T-cell (primary cell): ENCODE measurements at places on chromosomes 12 and 14. TPM values are rescaled to one million over a fixed set of nuclear protein-coding genes. Genes with fewer than 3 reads are reported as not detected.

DNA sequence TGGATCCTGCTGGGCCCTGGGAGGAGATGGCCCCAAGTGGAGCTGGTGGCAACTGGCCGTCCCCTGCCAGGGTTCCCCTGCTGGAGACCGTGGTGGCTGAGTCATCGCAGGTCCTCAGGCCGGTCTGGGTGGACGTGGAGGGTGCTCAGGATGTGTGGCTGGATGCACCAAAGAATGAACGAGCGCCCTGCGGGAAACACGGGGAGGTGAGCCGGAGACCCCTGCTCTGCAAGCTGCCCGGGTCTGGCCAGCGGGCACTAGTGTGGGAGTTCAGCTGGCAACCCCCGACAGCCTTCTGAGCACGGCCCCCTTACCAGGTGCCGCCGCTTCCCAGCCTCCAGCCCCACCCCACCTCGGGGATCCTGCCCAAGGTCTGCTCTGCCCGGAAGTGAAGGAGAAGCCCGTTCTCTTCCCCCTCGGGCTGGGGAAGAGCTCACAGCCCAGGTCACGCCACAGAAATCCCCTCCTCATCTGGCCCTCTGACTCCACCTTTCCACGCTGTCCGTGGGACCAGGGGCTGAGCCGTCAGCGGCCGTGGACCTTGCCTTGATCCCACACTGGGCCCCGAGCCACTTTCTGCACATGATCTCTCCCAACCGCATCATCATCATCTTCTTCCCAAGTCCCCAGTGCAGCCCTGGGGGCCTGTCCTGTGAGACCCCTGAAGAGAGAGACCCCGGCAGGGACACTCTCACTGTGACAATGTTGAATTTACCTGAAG, 165.5 kb downstream of the KIF26A start:
- H3K27ac ChIP-seq: no peak overlapping the region
- no peaks in the 10 kb centered on the region for H3K36me3 ChIP-seq
- H3K4me1 ChIP-seq: no peaks in the 10 kb centered on the region
- H3K27me3 ChIP-seq: peaks cover 37% of the 10 kb centered on the region
- no peak for DNase-seq

- no peaks in the 10 kb centered on the region for H3K27me3 ChIP-seq
- H3K4me1 ChIP-seq: no peaks in the 10 kb centered on the region
- no peak overlapping the region for H3K27ac ChIP-seq
These were observed 202.3 kb upstream of the SLC38A2 start for GRCh38 chr12:46574847-46575246.

DNA sequence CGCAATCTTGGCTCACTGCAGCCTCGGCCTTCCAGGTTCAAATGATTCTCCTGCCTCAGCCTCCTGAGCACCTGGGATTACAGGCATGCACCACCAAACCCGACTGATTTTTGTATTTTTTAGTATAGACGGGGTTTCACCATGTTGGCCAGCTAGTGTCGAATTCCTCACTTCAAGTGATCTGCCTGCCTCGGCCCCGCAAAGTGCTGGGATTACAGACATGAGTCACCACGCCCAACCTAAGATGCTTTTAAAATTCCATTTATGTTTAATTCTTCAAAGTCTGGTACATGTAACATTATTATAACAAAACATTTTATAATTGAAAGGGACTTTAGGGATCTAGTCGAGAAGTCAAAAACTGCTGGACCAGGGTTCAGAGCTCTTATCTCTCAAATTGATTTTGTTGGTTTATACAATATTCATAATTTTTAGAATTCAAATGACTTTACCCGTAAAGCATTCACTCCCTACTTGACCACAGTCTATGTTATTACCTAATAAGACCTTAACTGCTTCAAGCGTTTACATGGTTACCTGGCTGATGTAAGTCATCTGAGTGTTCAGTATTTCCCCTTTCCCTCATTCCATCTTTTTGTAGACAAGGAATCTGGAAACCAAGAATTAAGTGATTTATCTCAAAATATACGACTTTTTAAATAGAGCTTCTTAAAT, 28.2 kb downstream of the RAP1B start:
- no peak overlapping the region for H3K4me3 ChIP-seq
- H3K36me3 ChIP-seq: no peaks in the 10 kb centered on the region
- H3K27ac ChIP-seq: peak overlapping the region; percentile 41
- H3K27me3 ChIP-seq: no peaks in the 10 kb centered on the region
- DNase-seq: no peak

DNA sequence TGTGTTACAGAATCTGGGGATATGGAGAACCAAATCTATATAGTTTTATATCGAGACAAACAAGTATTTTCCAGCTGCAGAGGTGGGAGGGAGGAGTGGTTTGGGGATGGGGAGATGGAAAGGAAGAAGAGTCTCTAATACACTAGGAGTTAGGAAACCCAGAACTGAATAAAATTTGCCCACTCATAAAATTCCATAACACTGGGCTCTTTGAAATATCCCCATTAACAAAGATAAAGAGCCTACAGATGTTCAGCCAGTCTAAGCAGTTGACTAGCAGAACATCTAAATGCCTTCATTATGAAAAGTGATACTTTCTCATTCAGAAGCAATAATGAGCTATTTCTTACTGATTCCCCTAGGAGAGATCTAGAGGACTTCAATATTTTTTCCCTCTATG, 151.7 kb upstream of the GZMB start:
- no peak for DNase-seq
- no peak overlapping the region for H3K27ac ChIP-seq
- no peaks in the 10 kb centered on the region for H3K36me3 ChIP-seq
- H3K4me1 ChIP-seq: no peaks in the 10 kb centered on the region
- H3K27me3 ChIP-seq: no peaks in the 10 kb centered on the region

DNA sequence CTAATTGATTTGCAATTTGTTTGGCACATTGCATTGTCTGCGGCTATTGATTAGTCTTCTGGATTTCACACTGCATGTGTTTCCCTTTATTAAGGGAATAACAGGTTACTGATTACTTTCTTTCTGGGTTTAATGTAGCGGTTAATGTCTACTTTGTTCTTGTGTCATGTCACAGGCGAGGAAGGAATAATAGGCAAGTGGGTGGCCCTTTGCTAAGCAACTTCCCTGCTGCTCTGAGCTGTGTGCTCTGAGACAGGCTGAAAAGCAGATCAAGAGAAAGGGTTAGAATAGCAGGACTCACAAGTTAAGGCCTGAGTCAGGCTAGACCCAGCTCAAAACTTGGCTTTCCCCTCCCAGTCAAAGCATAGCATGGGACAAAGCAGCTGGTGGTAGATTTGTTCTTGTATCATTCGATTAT, 77.2 kb downstream of the NKX2-1 start:
- H3K4me3 ChIP-seq: no peak overlapping the region
- H3K27me3 ChIP-seq: peaks cover 5% of the 10 kb centered on the region
- H3K27ac ChIP-seq: no peak overlapping the region
- no peaks in the 10 kb centered on the region for H3K4me1 ChIP-seq
- H3K36me3 ChIP-seq: no peaks in the 10 kb centered on the region

The SLC5A8 gene
- not detected for total RNA-seq

The SLC7A7 gene
- total RNA-seq: not detected

The ATF7 gene
- 27.1 TPM for total RNA-seq

DNA sequence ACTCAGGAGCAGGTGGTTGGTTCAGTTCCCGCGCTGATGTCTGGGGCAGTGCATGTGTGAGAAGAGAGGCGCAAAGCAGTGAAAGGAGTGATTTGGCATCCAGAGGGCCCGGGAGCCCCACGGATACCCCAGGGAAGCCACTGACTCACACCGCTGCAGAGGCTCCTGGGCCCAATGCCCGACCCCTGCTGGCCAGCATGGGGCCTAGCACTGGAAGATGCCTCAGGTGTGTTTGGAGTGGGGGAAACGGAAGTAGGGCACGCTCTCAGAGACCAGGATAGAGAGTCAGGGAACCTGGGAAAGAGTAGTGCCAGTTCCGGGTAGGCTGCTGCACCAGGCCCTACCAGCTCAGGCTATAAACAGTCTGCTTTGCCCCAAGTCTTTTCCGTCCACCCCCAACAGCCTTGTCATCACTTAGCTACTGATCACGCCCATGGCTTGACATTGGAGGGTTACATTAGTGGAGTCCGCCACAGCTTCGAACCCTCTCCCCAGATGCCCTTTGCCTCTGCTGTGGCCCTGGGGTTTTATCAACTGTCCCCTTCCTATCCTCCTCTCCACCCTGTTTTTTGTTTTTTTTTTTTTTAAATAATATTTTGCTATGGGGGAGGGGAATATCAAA, 9.5 kb upstream of the CSAD start:
- H3K4me1 ChIP-seq: no peaks in the 10 kb centered on the region
- peaks cover 89% of the 10 kb centered on the region for H3K36me3 ChIP-seq
- H3K27ac ChIP-seq: peak overlapping the region; percentile 21
- H3K27me3 ChIP-seq: no peaks in the 10 kb centered on the region

The FUT8 gene
- 43.3 TPM for total RNA-seq

The SLC6A12 gene
- total RNA-seq: not detected

DNA sequence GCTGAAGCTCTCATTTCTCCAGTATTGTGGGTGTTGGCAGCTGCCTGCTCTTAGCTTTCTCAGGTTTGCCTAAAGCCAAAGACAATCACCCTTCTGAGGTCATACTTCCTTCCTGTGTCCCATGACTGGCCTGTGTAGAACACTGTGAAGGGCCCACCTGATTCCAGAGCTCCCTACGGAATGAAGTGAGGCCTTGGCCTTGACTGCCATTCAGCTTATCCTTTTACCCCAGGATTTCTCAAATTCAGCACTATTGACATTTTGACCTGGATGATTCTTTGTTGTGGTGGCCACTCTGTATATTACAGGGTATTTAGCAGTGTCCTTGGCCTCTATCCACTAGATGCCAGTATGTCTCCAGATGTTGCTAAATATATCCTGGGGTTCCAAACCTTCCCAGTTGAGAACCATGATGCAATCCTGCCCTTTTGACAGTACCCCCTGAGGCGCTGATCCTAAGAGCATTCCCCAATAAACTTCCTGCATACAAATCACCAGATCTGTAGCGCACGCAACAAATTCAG, 112.3 kb upstream of the KRR1 start:
- H3K27me3 ChIP-seq: no peaks in the 10 kb centered on the region
- H3K4me3 ChIP-seq: no peak overlapping the region
- no peak overlapping the region for H3K27ac ChIP-seq
- H3K4me1 ChIP-seq: no peaks in the 10 kb centered on the region

The CPM gene
- total RNA-seq: 2.7 TPM

- no peak overlapping the region for H3K4me3 ChIP-seq
- H3K27me3 ChIP-seq: peaks cover 29% of the 10 kb centered on the region
- no peak for DNase-seq
- H3K4me1 ChIP-seq: peaks cover 8% of the 10 kb centered on the region
These were observed 4.3 kb downstream of the CPNE6 start for GRCh38 chr14:24075485-24076301.

The NOVA1 gene
- total RNA-seq: not detected

The KERA gene
- total RNA-seq: not detected

DNA sequence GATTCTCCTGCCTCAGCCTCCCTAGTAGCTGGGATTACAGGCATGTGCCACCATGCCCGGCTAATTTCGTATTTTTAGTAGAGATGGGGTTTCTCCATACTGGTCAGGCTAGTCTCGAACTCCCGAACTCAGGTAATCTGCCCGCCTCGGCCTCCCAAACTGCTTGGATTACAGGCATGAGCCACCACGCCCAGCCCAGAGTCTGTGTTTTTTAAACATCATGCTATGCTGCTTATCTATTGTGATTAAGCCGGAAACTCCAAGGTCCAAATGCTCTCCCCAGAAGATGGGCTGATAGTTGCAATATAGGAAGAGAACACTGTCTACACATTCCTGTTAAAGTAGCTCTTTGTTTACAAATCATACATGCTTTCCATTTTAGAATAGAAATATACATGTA, 30.5 kb upstream of the MAX start:
- H3K4me3 ChIP-seq: no peak overlapping the region
- no peaks in the 10 kb centered on the region for H3K27me3 ChIP-seq
- H3K4me1 ChIP-seq: peaks cover 8% of the 10 kb centered on the region
- H3K36me3 ChIP-seq: no peaks in the 10 kb centered on the region
- no peak overlapping the region for H3K27ac ChIP-seq

The ACSS3 gene
- total RNA-seq: not detected

- H3K4me1 ChIP-seq: no peaks in the 10 kb centered on the region
- H3K4me3 ChIP-seq: no peak overlapping the region
- no peak for DNase-seq
- H3K36me3 ChIP-seq: no peaks in the 10 kb centered on the region
These were observed 69.2 kb upstream of the ATXN7L3B start for GRCh38 chr12:74468401-74468800.

DNA sequence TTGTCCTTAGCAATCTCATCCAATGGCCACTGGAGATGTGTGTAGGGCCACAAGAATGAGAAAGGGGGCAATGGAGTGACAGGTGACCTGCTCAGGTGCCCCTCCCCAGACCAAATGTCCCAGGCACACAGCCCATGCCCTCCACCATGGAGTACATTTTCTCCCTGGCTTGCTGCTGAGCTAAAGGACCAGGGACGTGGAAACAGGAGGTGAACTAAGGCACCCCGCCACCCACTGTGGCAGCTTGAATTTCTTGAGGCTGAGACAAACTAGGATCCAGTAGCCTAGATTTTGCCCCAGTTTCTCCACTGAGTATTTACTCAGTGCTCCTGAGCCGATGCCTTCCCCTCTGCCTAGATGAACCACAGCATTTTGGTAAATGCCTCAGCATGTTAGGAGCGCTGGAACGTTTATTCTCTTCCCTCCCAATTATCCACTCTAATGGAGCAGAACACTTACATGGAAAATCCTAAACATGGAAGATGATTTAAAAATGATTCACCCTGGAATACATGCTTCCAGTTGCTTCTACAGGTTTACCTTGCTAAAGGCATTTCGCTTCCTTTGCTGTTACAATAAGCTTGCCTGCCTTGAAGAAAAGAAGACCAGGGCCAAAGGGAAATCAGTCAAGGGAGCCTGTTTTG, 198.0 kb downstream of the ZFP36L1 start:
- no peak for DNase-seq
- H3K36me3 ChIP-seq: no peaks in the 10 kb centered on the region
- peaks cover 6% of the 10 kb centered on the region for H3K4me1 ChIP-seq
- H3K4me3 ChIP-seq: no peak overlapping the region
- no peaks in the 10 kb centered on the region for H3K27me3 ChIP-seq
- H3K27ac ChIP-seq: no peak overlapping the region

- DNase-seq: peak; percentile 80
- H3K27ac ChIP-seq: no peak within 1 kb of the TSS
- peaks cover 6% of the 10 kb centered on the region for H3K4me1 ChIP-seq
- H3K27me3 ChIP-seq: peaks cover 6% of the 10 kb centered on the region
- H3K4me3 ChIP-seq: peak within 1 kb of the TSS; percentile 59
These were observed at the start of gene KCNH3 for GRCh38 chr12:49538510-49539403. KCNH3 (plus strand) TSS chr12:49539030; CDS start chr12:49539417, 387 bp downstream.

DNA sequence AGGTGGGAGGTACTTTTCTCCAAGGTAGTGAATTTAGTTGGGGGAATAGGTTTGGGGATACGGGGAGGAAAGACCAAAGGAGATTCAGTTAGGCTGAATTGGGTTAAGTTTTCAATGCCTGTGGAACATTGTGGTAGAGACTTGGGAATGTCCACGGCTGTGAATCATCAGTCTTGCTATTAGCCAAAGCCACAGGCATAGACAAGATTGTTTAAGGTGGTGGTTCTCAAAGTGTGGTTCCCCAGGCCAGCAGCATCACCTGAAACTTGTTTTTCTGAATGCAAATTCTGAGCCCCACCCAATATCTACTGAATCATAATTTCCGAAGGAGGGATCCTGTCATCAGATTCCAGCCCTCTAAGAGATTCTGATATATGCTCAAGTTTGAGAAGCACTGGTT, 316.2 kb downstream of the EGLN3 start:
- no peak overlapping the region for H3K4me3 ChIP-seq
- no peaks in the 10 kb centered on the region for H3K27me3 ChIP-seq
- no peaks in the 10 kb centered on the region for H3K4me1 ChIP-seq
- no peak overlapping the region for H3K27ac ChIP-seq
- no peaks in the 10 kb centered on the region for H3K36me3 ChIP-seq
- DNase-seq: no peak

- no peak overlapping the region for H3K4me3 ChIP-seq
- no peak overlapping the region for H3K27ac ChIP-seq
- H3K27me3 ChIP-seq: peaks cover 4% of the 10 kb centered on the region
- H3K36me3 ChIP-seq: peaks cover 4% of the 10 kb centered on the region
These were observed 20.5 kb downstream of the GALNT6 start for GRCh38 chr12:51370667-51371066.
